CMK (cell line): ENCODE measurements at places on chromosomes 5 and 9.

GRCh38 chr5:31197183-31197582 lies 3.7 kb downstream of the CDH6 start:
- no peak for DNase-seq

DNA sequence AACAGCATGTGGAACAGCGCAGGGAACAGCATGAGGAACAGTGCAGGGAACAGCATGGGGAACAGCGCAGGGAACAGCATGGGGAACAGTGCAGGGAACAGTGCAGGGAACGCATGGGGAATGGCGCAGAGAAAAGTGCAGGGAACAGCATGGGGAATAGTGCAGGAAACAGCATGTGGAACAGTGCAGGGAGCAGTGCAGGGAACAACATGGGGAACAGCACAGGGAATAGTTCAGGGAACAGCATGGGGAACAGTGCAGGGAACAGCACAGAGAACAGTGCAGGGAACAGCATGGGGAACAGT lies 2.0 kb downstream of the LCN8 start:
- DNase-seq: no peak

DNA sequence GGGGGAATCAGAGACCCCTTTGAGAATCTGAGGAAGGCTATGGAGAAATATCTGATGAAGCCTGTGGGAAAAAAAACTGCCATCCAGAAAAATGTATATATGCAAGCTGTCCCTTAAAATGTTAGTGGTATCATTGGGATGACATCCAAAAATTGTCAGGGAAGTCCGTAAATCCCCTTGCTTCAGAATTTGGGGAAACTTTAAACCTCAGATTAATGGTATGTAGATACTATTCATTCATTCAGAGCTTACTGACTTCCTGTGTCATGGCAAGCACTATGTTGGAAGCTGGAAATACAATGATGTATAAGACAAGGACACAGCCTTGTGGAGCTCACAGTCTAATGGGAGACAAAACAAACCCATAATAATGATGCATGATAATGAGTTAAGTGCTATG lies 10.9 kb upstream of the MOB3B start:
- no peak for DNase-seq

- no peak for DNase-seq
These were observed 55.9 kb downstream of the DAP start for GRCh38 chr5:10704949-10705621.

DNA sequence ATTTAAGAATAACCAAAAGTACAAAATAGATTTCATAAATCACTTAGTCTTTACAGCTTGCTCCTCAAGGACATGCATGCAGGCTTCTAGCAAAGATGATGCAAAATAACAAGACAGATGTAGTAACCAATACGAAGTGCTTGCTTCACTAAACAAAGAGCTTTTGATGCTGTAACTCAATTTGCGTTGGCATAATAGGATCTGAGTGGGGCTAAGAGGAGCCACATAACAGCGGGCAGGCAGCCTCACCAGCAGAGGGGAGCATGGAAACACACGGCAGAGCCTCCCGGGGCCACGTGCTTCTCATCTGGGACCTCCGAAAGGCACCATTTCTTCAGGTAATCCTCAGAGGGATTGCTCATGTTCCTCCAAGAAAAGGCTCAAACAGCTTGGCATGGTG lies 139.7 kb downstream of the C5orf15 start:
- DNase-seq: no peak

DNA sequence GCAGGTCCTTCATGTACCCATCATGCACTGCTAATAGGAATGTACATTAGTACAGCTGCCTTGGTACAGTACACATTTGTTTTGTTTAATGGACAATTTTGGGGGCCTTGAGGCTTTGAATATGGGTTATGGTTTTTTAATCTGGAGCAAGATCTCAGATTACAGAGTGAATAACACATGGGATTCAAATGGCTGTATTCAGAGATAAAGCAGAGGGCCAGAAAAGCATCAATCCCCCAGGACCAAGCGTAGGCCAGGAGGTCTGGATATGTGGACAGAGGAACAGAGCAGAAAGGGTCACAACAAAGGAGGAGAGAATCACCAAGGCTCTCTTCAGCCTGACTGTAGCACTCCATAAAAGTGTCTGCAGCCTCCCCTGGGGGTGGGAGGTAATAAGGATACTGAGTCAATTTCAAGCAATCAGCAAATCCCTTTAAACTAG lies 47.7 kb upstream of the STK32A start:
- DNase-seq: no peak

DNA sequence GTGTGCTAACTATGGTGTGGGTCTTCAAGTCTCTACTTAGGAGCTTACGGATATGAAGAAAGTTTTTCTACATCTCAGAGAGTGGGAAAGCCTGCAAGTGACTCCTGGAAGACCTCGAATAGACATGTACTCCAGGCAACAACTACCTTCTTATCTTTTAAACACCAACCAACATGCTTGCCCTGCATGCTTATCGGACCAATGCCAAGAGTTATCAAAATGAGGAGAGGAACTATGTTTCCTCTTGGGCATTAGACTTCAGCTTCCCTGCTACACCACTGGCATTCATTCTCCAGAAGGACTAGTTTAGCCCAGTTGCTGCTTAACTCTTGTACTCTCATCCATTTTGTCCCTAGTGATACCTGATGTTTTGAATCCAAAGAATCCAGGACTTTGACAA lies 74.7 kb upstream of the MAN2A1 start:
- DNase-seq: peak; percentile 27

DNA sequence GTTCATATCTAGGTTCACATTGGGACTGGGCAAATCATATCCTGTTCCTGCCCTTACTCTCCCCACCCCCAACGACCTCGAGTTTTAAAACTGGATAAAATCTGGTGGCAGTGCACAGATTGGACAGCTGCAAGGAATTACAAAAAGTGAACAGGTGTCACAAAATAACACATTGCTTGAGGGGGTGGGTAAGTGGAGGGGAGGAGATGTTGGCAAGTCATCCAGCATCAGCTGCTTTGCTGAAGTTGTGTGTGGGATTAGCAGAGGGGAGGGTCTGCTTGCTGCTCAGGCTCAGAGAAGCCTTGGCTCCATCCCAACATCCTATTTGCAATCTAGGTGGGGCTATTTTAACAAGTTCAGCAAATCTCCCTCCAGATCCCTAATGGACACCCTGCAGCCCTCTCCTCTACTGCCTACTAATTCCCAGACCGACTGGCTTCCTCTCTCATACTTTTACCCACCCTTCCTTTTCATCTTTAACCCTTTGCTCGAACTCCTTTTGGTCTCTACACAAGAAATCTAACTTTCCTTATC lies 39.8 kb upstream of the SLC24A2 start:
- no peak for DNase-seq

DNA sequence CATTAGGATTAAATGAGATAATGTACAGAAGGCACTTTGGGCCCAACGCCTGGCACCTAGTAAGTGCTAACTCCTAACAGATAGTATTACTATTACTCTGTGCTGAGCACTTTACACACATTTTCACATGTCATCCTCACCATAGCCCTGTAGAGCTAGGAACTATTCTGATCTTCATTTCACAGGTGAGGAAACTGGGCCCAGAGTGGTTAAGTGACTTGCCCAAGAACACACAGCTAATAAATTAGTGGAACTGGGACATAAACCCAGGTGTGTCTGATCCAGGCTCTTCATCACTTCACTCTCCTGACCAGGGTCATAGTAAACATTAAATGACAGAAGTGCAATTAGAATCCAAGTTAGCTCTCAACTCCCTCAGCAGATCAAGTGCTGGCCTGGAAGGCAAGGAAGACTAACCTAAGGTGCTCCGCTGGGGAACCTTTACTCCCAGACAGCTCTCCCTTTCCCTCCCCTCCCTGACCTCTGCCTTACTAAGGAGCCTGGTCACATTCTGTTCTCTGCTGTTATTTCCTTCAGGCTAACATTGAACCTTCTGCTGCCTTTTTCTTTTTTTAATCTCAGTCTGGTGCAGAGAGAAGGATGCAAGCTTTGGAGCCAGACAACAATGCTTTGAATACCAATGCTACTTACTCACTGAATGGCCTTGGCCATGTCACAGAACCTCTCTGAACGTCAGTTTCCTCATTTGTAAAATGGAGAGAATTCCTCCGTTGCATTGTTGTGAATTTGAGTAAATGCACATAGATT lies 4.1 kb upstream of the ADRA1B start:
- no peak for DNase-seq

GRCh38 chr9:116979456-116979855 lies 292.4 kb downstream of the TRIM32 start:
- DNase-seq: no peak

DNA sequence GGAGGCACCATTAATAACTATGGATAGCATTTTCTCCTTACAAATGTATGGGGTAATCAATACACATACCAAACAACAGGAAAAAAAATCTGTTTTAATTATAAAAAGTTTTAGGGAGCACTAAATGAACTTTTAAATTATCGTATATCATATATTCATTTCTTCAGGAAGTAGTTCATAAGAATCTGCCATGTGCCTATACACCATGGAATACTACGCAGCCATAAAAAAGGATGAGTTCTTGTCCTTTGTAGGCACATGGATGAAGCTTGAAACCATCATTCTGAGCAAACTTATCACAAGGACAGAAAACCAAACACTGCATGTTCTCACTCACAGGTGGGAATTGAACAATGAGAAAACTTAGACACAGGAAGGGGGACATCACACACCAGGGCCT lies 162.1 kb upstream of the RASA1 start:
- DNase-seq: no peak

- DNase-seq: no peak
These were observed 46.4 kb upstream of the APC start for GRCh38 chr5:112691339-112691680.

DNA sequence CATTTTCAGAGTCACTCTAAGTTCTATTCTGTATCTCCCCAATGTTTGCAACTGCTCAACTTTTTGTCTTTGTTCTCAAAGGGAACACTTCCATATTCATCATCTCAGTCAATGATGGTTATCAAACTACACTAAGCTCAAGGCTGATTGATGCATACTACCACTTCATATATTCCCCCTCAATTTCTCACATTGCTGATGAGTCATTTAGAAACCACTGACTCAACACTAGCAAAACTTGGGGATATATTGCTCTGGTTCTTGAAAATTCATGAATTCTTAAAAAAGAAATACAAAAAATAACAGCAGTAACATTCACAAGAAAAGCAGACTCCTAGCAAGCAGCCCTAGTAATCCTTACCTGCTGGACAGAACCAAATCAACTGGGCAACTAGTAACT lies 52.2 kb downstream of the ABHD17B start:
- no peak for DNase-seq

DNA sequence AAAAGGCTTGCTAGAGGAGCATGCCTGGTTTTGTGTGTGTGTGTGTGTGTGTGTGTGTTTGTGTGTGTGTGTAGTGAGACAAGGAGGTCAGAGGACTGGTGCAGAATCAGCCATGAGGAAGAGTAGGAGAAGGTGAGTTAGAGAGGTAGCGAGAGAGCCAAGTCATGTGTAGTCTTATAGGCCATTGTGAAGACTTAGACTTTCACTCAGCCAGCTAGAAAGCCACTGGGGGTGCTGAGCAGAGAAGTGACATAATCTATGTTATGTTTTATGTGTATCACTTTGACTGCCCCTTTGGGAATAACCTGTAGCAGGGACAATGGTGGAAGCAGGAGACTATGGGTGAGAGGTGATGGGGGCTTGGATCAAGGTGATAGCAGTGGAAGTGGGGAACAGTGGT lies 180.5 kb upstream of the CLINT1 start:
- DNase-seq: no peak
